Uterine smooth muscle cell (primary cell): ENCODE measurements at places on chromosomes 16 and 17. TPM values are rescaled to one million over a fixed set of nuclear protein-coding genes. Genes with fewer than 3 reads are reported as not detected.

Gene TNRC6C
- total RNA-seq, result 4.1 and 6.1 TPM in 2 replicates

Gene CD300H
- total RNA-seq, result not detected in 2 replicates

Gene COL1A1
- 570 and 2,151 TPM in 2 replicates for total RNA-seq

Gene ALOXE3
- total RNA-seq, result 0.25 and 0.55 TPM in 2 replicates

Gene KRTAP2-2
- total RNA-seq, result not detected in 2 replicates

Gene NATD1
- 0.77 and 3.6 TPM in 2 replicates for total RNA-seq

Gene CMTM1
- 1.2 and 1.5 TPM in 2 replicates for total RNA-seq

Gene USH1G
- under 0.01 TPM in 1 of 2 replicates, not detected in the other for total RNA-seq

Gene C17orf58
- total RNA-seq, result 14.2 and 14.8 TPM in 2 replicates

Gene NOMO2
- 121 and 174 TPM in 2 replicates for total RNA-seq

Gene KIAA0513
- 18.5 and 31.0 TPM in 2 replicates for total RNA-seq

Gene MSRB1
- 6.2 and 6.6 TPM in 2 replicates for total RNA-seq

Gene MT1X
- total RNA-seq, result 12.6 and 16.9 TPM in 2 replicates

Gene SLC6A4
- 0.11 and 0.12 TPM in 2 replicates for total RNA-seq

Gene CCL18
- not detected in 2 replicates for total RNA-seq

Gene P2RX5
- 3.7 and 4.0 TPM in 2 replicates for total RNA-seq

Gene PEMT
- total RNA-seq, result 26.0 and 28.3 TPM in 2 replicates

Gene GAS2L2
- under 0.01 TPM in 1 of 2 replicates, not detected in the other for total RNA-seq

Gene HAGH
- total RNA-seq, result 48.1 and 55.1 TPM in 2 replicates

Gene KRT37
- total RNA-seq, result not detected in 2 replicates

Gene CLEC18C
- 0.25 TPM in 1 of 2 replicates, not detected in the other for total RNA-seq

Gene CDH15
- total RNA-seq, result 0.11 and 0.37 TPM in 2 replicates

Gene DOC2B
- total RNA-seq, result not detected in 2 replicates

Gene LIG3
- total RNA-seq, result 48.4 and 75.0 TPM in 2 replicates

Gene EEF2K
- 14.9 and 19.6 TPM in 2 replicates for total RNA-seq

Gene TMEM88
- 0.22 and 0.50 TPM in 2 replicates for total RNA-seq

Gene C16orf89
- total RNA-seq, result 0.12 and 0.22 TPM in 2 replicates

Gene OR3A3
- total RNA-seq, result 0.33 TPM in 1 of 2 replicates, not detected in the other

Gene ERI2
- total RNA-seq, result 29.6 and 67.8 TPM in 2 replicates

Gene PHOSPHO1
- not detected in 2 replicates for total RNA-seq

Gene ADAD2
- total RNA-seq, result not detected in 2 replicates

Gene SHISA9
- under 0.01 TPM in 2 replicates for total RNA-seq

Gene KATNIP
- 26.5 and 28.4 TPM in 2 replicates for total RNA-seq

Gene ACE
- 4.6 and 7.6 TPM in 2 replicates for total RNA-seq

Gene MINK1
- 20.0 and 29.7 TPM in 2 replicates for total RNA-seq

Gene MPV17L
- 0.12 and 0.33 TPM in 2 replicates for total RNA-seq

Gene DHRS7C
- total RNA-seq, result not detected in 2 replicates

Gene SRCIN1
- under 0.01 and 0.12 TPM in 2 replicates for total RNA-seq

Gene DRC3
- total RNA-seq, result 0.55 and 1.1 TPM in 2 replicates

Gene BTBD17
- total RNA-seq, result not detected in 2 replicates

Gene ESRP2
- 0.12 and 0.22 TPM in 2 replicates for total RNA-seq

Gene GP1BA
- not detected in 2 replicates for total RNA-seq

Gene E4F1
- total RNA-seq, result 37.0 and 38.0 TPM in 2 replicates

Gene DNAH3
- under 0.01 TPM in 2 replicates for total RNA-seq

Gene SPATA32
- 0.12 TPM in 1 of 2 replicates, not detected in the other for total RNA-seq

Gene RAI1
- total RNA-seq, result 13.9 and 16.0 TPM in 2 replicates

Gene RNF157
- total RNA-seq, result 0.75 and 0.89 TPM in 2 replicates

Gene LONP2
- 62.0 and 70.5 TPM in 2 replicates for total RNA-seq

Gene OSGIN1
- 3.5 and 4.0 TPM in 2 replicates for total RNA-seq

Gene NMRAL1
- total RNA-seq, result 71.4 and 74.0 TPM in 2 replicates

Gene SECTM1
- 2.9 and 3.9 TPM in 2 replicates for total RNA-seq

Gene CCDC92B
- not detected in 2 replicates for total RNA-seq

Gene SLC5A11
- total RNA-seq, result under 0.01 TPM in 1 of 2 replicates, not detected in the other

Gene CMC2
- 55.9 and 72.4 TPM in 2 replicates for total RNA-seq

Gene NPIPB2
- total RNA-seq, result 1.7 and 6.2 TPM in 2 replicates

Gene KRTAP4-5
- total RNA-seq, result not detected in 2 replicates

Gene QPRT
- 101 and 156 TPM in 2 replicates for total RNA-seq

Gene TGFB1I1
- 35.5 and 47.9 TPM in 2 replicates for total RNA-seq
